ENCODE measurements at places on chromosomes 11 and 22.
A peak's percentile ranks its signal among the peaks of the same experiment; 100 is the strongest.

DNA sequence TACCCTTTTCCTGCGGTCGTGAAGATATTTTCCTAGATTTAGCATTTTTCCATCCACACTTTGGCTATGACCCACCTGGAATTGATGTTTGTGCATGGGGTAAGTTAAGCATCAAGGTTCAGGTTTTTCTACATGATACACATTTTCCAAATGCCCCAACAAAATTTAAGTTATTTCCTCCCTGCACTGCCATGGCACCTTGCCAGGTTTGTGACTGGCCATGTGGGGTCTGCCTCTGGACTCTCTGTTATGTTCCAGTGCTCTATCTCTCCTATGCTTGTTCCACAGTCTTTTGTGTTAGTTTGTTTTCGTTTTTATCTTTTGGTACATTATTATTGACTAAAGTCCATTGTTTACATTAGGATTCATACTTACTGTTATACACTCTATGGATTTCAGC, 934.3 kb downstream of the TBC1D22A start:
- no peak for DNase-seq

DNA sequence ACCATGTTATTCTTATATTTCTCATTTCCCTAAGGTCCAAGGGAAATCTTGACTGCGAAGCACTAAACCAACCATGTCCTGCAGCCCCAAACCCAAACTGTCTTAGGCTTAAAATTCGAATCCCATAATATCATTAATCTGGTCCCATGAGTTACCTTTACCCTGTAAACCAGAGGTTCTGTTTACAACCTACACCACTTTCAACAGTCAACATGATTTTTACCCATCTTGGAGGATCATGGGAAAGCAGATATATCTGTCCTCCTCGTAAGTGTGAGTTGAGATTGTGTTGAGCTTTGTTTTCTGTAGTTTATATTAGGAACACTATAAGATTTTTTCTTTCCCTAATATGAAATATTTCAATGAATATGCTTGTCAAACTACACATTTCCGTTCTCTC, 6.4 kb downstream of the PRPF19 start:
- no peak for DNase-seq

DNA sequence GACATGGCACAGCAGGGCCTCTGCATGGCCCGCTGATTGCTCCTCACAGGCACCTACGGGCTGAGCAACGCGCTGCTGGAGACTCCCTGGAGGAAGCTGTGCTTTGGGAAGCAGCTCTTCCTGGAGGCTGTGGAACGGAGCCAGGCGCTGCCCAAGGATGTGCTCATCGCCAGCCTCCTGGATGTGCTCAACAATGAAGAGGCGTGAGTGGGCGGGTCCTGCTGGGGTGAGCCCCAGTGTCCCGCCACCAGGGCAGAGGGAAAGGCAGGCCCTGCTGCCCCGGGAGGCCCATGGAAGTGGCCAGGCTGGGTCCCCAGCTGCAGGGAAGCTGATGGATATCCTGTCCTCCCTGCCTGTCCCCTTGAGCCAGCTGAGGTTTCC, 18.6 kb upstream of the DGCR8 start:
- no peak for DNase-seq

- DNase-seq: no peak
Measured at GRCh38 chr22:43482318-43482625, 70.5 kb downstream of the MPPED1 start.

- DNase-seq: no peak
Measured at GRCh38 chr11:19194620-19195308, 7.0 kb downstream of the CSRP3 start.

- DNase-seq: no peak
Measured at GRCh38 chr22:38213319-38213989, 11.7 kb downstream of the MAFF start.

DNA sequence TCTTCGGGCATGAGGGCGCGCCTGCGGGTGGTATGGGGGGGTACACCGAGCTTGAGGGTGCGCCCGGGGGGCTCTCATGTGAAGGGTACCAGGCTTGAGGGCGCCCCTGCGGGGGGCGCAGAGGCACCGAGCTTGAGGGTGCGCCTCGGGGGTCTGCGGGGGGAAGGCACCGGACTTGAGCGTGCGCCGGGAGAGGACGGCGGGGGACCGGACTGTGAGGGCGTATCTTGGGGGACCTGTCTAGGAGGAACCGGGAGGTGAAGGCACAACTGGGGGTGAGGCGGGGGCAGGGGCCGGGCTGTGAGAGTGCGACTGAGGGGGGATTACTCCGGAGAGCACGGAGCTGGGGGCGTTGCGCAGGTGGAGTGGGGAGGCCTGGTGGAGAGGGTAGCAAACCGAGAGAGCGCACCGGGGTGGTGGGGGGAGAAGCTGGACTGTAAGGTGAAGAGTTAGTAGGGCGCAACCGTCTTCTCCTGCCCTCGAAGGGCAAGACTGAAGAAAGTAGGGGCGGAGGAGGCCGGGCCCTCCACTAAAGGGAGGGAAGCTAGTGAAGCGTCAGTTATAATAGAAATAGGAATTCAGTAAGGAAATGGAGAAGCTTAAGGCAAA, 1.1 kb upstream of the DDX6 start:
- peak; percentile 15 for DNase-seq

GRCh38 chr22:21928048-21928447, 24.6 kb downstream of the PPM1F start:
- DNase-seq: no peak

- DNase-seq: no peak
Measured at GRCh38 chr11:61956191-61957020, 6.3 kb downstream of the BEST1 start.

- DNase-seq: no peak
Measured at GRCh38 chr22:30561402-30562189, 12.9 kb downstream of the GAL3ST1 start.

GRCh38 chr11:96337541-96338431, 5.2 kb downstream of the MAML2 start:
- DNase-seq: peak; percentile 36

DNA sequence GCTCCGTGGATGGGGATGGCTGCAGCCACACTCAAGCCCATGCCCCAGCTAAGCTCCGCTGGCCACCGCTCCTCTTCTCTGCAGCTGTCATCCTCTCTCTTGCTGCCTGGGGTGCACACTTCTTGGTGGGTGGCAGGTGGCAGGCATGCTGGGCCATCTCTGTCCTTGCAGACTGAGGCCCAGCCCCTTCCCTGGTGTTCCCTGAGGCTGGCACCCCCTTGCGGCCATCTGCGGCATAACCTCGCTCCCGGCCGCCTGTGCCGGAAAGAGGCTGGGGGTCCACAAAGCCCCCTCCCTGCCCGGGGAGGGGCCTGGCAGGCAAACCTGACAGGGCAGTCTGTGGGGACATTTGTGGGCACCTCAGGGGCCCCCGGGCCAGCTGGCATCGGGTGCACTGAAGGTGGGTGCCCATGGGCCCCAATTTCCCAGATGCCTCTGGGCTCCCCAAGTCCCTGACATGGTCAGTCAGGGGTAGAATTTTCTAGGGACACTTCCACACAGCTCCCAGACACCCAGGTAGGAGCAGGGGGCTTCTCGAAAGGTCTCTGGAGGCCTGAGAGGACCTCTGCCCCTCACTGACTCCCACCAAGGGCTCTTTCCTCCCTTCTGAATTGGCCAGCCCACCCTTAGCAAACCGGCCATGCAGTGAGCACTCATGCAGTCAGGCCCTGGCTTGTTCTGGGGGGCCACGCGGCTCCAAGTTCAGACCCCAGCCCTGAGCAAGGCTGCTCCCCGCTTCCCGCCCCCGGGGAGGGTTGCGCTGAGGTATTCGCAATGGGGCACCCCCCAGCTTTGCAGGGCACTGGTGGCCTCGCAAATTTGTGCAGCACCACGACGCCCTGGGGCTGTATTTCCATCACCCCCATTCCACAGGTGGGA, 23.5 kb upstream of the TH start:
- DNase-seq: no peak

Measured in putamen (tissue), 1 donor.